HuH-7 (cell line): ENCODE measurements at places on chromosomes 1 and 21.

DNA sequence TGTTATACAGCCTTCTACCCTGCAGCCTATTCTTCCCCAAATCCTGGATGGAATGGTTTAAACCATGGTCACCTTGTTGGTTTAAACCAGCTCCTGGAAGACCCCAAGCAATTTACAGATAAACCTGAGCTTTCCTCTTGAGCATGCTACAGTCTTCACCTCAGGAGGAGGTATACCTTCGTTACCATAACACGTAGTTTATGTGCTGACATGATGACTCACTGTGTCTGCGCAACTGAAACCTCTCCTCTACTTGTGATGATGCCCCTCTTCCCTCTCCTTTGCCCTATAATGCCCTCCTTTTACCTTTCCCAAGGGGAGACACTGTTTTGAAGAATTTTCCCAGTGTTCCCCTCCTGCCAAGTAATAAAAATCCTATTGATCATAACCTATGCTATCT lies 457.3 kb upstream of the RGS18 start:
- no peak for DNase-seq

- DNase-seq, result no peak
These were observed at the start of gene CLCA1 for GRCh38 chr1:86468501-86468977. Gene CLCA1 (plus strand): TSS chr1:86468927. CDS start chr1:86468972, 45 bp downstream.

DNA sequence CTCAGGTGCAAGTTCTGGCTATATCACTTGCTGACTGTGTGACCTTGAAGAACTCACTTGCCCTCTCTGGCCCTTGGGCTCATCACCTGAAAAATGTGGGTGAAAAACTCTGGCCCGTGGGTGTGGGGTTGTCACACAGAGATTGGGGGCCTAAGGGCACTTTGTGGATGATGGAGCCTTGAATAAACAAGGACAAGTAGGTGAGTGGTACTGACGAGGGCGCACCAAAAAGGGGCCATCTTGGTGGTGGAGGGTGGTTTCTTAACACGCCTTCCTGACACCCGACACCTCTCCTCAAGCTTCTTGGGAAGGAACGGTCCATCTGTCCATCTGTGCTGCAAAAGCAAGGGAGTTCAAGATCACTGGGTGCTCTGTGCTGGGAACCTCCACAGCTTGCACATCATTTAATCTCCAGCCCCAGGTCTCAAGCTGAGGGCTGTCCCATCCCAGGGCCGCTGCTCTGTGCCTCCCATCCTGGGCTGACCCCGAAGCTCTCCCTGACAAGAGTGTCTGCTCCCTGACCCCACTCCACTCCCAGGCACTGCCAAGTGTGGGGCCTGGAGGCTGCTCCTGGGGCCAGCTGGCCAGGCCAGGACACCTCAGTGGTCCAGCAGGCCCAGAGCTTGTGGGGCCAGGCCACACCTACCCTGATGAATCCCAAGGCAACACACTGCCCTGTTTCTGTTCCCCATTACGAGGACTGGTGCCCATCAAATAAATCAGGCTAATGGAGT lies 97.3 kb downstream of the GLIS1 start:
- no peak for DNase-seq

DNA sequence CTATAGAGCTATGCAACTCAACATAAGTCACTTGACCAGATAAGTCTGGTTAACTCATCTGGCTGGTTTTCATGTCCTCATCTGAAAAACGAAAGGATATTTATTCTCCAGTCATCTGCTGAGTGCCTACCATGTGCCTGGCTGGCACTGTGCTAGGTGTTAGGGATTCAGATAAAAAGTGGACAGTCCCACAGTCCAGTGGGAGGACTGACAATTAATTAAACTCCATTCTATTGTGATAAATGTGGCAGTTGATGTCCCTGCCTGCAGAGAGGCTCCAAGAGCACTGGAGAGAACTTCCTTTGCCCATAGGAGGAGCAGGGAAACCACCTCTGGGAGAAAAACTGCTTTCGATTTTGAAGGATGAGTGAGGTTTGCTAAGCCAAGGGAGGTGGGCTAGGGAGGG lies 5.4 kb downstream of the NUAK2 start:
- DNase-seq, result no peak

DNA sequence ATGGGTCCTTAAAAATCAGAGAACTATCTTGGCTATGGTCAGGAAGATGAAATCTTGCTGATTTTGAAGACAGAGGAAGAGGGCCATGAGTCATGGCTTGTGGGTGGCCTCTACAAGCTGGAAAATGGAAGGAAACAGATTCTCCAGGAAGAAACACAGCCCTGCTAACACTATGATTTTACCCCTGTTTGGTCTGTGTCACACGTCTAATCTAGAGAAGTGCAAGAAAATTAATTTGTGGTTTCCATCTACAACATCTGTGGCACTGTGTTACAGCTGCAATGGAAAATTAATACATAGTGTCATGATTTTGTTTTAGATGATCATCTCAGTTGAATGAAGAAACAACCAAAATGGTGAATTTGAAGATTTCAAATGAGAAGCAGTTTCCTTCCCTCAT lies 288.7 kb upstream of the NRIP1 start:
- no peak for DNase-seq

- no peak for DNase-seq
These were observed 216.2 kb upstream of the RUNX1 start for GRCh38 chr21:35265170-35265877.

DNA sequence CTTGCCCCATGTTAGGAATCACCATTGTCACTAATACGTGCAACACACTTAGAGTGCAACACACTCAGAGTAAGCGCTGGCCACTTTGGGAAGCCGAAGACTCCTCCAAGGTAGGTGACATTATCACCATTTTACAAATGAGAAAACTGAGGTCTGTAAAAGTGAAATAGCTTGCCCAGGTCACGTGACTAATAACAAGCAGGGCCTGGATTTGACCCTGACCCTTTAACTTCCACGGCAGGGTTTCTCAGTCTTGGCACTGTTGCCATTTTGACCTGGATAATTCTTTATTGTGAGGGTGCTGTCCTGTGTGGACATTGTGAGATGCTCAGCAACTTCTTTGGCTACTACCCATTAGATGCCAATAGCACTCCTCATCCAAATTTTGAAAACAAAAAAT lies 7.8 kb upstream of the GPR88 start:
- no peak for DNase-seq

GRCh38 chr1:176460544-176461336 lies 2.2 kb upstream of the PAPPA2 start:
- no peak for DNase-seq

- DNase-seq, result peak; percentile 97
These were observed 299 bp upstream of the PROX1 start for GRCh38 chr1:213987422-213987926.

GRCh38 chr1:159223004-159223403 lies 18.3 kb downstream of the ACKR1 start:
- DNase-seq, result no peak

- no peak for DNase-seq
These were observed 2.4 kb upstream of the RHBG start for GRCh38 chr1:156366378-156367166.

GRCh38 chr1:70517444-70517843 lies 106.4 kb downstream of the CTH start:
- no peak for DNase-seq

- DNase-seq, result no peak
These were observed 74.0 kb downstream of the DMRTA2 start for GRCh38 chr1:50349242-50349565.

GRCh38 chr1:14735841-14736240 lies 137.4 kb downstream of the KAZN start:
- no peak for DNase-seq

DNA sequence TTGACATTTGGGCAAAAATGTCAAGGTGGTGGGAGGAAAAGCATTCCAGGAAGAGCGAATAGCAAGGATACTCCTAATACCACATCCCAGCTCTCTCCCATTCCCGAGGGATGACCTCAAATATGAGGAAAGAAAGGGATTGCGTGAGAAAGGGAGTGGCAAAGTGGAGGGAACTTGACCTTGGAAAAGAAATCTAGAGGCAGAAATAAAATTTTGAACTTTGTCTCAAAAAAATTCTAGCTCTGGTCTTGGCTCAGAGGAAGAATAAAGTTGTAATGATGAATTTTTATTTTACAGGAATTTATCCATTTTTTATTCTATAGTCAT lies 127.8 kb downstream of the TBX19 start:
- DNase-seq, result no peak

- DNase-seq, result no peak
These were observed 2.1 kb downstream of the CAPZB start for GRCh38 chr1:19483261-19483660.

- no peak for DNase-seq
These were observed 92.8 kb downstream of the PDE9A start for GRCh38 chr21:42746240-42746592.

GRCh38 chr1:29864431-29865022 lies 628.2 kb downstream of the PTPRU start:
- no peak for DNase-seq

- DNase-seq, result no peak
These were observed 88.6 kb downstream of the GPATCH2 start for GRCh38 chr1:217542136-217542777.

DNA sequence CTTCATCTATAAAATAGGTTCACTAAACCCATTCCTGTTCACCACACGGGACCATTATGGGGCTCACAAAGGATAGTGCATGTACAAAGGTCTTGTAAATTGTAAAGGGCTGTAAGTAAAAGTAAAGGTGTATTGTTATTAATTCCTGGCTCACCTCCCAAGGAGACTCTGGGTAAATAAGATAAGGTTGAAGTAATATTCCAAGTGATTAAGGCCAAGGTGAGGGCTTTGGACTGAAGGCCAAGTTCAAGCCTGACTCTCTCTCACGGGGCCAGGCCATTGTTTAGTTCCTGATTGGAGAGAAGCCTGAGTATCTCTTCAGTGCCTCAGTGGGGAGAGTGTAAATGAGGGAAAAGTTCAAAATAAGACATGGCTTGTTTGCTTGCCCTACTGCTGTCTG lies 19.5 kb upstream of the ZFYVE9 start:
- DNase-seq, result no peak

GRCh38 chr1:16498573-16499413 lies 15.3 kb downstream of the RNU1-1 start:
- peak; percentile 93 for DNase-seq

- DNase-seq, result no peak
These were observed 253.8 kb downstream of the GPR52 start for GRCh38 chr1:174701565-174701964.

- DNase-seq, result peak; percentile 33
These were observed 459 bp downstream of the CAPZB start for GRCh38 chr1:19484798-19485361.

GRCh38 chr21:23695443-23695842 lies 1911.8 kb downstream of the MRPL39 start:
- DNase-seq, result no peak

GRCh38 chr1:221164951-221165838 lies 286.0 kb downstream of the HLX start:
- DNase-seq, result no peak

DNA sequence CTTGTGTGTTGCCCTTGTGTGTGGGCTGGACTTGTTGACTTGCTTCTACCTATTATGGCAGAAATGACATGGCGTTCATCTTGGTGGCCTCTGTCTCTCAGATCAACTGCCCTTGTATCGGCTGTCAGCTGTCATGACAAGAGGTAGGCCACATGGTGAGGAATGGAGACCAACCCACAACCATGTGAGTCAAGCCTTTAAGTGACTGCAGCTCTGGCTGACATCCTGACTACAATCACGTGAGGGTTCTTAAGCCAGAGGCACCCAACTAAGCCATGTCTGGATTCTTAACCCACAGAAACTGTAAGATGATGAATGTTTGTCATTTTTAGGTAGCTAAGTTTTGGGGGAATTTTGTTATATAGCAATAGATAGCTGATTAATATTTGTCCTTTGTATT lies 82.1 kb downstream of the KCND3 start:
- DNase-seq, result no peak

- DNase-seq, result no peak
These were observed 21.1 kb upstream of the H3-3A start for GRCh38 chr1:226041419-226041818.

GRCh38 chr21:38831526-38832467 lies 26.1 kb downstream of the ETS2 start:
- peak; percentile 47 for DNase-seq

- no peak for DNase-seq
These were observed 107.7 kb upstream of the LMO4 start for GRCh38 chr1:87220993-87221392.

DNA sequence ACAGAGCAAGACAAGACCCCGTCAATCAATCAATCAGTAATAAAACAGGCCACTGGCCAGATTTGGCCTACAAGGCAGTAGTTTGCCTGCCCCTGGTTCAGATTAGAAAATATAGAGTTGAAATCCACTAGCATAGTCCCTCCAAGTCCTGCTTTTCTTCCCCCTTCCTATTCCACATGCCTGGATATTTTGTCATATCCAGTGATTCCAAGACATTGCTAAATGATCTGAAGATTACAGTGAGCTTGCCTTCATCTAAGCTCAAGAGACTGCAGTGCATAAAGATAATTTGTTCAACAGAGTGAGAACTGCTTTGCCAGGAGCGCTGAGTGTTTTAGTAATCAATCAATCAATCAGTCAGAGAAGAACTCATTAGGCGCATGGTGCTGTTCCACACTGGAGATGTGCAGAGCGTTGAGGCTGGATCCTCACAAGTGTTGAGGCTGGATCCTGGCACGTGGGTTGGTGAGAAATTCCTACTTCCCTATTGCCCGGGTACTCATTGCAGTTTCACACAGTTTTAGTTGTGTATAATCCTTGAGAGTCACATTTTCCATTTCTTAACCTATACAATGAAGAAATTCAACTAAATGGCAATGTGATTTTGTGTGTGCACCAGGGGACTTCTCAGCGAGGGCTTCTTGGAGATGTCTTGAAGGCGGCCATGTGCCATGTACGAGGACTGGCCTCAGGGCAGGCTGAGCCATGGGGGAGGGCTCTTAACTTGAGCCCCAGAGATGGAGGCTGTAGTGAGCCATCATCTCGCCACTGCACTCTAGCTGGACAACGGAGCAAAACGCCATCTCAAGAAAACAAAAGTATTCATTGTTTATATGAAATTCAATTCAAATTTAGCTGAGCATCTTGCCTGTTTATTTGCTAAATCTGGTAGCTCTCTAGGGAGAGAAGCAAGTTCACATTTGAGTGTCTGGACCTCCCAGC lies 76.3 kb downstream of the TOMM20 start:
- no peak for DNase-seq

DNA sequence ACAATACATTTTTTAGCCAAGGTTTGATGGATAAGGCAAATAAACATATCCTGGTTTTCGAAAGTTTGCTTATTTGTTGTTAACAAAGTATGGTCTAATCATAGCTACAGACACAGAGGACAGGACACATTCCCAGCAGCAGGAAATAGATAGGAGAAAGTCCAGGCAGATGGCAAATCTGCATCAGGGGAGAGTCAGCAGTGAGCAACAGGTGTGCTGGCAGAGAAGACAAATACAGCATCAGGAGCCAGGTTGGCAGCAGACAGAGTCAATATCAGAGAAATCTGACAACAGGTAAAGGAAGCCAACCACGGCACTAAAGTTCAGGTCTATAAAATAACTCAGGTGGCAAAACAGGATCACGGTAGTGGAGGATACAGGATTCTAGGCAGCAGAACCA lies 210.7 kb upstream of the PTBP2 start:
- DNase-seq, result no peak
